Ureter (tissue), 1 donor: ENCODE measurements at places on chromosomes 16 and 17. TPM values are rescaled to one million over a fixed set of nuclear protein-coding genes. Genes with fewer than 3 reads are reported as not detected.

The CFAP20 gene
- 26.4 TPM for total RNA-seq

The ZP2 gene
- not detected for total RNA-seq

DNA sequence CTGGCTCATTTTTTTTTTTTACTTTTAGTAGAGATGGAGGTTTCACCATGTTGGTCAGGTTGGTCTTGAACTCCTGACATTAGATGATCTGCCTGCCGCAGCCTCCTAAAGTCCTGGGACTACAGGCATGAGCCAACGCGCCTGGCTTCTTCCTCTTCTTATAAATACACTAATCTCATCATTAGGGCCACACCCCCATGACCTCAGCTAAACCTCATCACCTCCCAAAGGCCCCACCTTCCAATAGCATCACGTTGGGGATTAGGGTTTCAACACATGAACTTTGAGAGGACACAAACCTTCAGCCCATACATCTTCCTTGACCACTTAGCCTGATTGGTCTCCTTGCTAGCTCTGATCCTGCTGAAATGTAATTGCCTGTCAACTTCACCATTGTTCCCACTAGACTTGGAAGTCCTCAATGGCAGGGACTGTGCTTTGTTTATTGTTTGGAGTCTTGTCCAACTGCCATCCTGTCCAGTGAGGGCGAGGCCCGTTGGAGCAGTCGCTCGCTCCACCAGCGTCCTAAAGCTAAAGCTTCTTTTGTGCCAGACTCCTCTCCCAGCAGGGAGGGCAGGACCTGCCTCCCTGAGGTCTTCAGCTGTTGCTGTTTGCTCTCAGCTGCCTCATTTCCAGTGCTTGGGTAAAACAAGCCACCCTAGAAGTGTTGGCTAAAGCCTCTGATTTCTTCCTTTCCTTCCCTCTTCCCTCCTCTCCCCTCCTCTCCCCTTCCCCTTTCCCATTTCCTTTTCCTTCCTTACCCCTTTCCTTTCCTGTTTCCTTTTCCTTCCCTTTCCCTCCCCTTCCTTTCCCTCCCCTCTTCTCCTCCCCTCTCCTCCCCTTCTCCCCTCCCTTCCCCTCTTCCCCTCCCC lies 85.3 kb downstream of the HAPSTR1 start:
- no peak for DNase-seq

GRCh38 chr16:57828272-57829161 lies 26.2 kb upstream of the KIFC3 start:
- DNase-seq, result no peak

DNA sequence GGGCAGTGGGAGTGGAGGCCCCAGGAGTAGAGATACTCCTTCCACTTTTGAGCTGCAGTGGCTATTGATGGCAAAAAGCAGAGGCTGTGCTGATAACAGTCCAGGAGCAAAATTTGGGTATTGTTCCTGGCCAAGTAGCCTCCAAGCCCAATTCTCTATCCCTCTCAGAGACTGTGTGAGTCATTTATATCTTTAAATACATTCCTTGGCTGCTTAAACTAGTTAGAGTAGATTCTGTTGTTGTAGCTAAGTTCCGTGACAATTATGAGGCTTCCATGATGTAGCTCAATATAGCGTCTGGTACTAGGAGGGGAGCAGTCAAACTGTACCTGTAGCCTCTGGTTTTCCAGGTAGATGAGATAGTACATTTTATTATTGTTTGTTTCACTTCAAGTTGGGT lies 19.9 kb upstream of the UBE2G1 start:
- no peak for DNase-seq
